ENCODE measurements at places on chromosomes 1 and 21.
A peak's percentile ranks its signal among the peaks of the same experiment; 100 is the strongest.

GRCh38 chr1:67696708-67697107 is 11.7 kb downstream of the GADD45A start:
- no peak for DNase-seq

DNA sequence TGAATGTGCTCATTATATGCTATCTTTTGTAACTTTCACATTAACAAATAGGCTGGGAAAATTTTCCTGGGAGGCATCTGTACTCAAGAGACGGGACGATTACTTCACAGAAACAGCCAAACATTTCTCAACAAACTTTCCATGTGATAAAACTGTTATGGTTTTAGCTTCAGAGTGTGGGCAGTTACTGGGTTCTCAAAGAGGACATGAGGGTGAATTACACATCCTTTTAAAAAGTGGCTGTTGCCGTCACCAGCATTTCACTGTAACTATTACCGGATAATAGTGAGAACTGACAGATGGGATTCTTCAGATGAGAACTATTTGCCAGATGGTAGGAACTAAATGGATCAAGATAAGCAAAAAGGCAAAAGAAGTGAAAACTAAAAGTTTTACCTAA is 109.1 kb downstream of the APP start:
- no peak for DNase-seq

- no peak for DNase-seq
Observed at GRCh38 chr21:14115646-14116045, 95.1 kb downstream of the LIPI start.

- DNase-seq, result no peak
Observed at GRCh38 chr21:33028773-33029384, 3.1 kb downstream of the OLIG2 start.

GRCh38 chr1:206578978-206579374 is 33.3 kb downstream of the EIF2D start:
- no peak for DNase-seq

- no peak for DNase-seq
Observed at GRCh38 chr21:33455686-33456446, 23.9 kb downstream of the TMEM50B start.

- DNase-seq, result peak; percentile 1
Observed at GRCh38 chr1:227490001-227490400, 73.4 kb upstream of the ZNF678 start.

GRCh38 chr21:41900401-41900800 is 21.3 kb upstream of the PRDM15 start:
- no peak for DNase-seq

DNA sequence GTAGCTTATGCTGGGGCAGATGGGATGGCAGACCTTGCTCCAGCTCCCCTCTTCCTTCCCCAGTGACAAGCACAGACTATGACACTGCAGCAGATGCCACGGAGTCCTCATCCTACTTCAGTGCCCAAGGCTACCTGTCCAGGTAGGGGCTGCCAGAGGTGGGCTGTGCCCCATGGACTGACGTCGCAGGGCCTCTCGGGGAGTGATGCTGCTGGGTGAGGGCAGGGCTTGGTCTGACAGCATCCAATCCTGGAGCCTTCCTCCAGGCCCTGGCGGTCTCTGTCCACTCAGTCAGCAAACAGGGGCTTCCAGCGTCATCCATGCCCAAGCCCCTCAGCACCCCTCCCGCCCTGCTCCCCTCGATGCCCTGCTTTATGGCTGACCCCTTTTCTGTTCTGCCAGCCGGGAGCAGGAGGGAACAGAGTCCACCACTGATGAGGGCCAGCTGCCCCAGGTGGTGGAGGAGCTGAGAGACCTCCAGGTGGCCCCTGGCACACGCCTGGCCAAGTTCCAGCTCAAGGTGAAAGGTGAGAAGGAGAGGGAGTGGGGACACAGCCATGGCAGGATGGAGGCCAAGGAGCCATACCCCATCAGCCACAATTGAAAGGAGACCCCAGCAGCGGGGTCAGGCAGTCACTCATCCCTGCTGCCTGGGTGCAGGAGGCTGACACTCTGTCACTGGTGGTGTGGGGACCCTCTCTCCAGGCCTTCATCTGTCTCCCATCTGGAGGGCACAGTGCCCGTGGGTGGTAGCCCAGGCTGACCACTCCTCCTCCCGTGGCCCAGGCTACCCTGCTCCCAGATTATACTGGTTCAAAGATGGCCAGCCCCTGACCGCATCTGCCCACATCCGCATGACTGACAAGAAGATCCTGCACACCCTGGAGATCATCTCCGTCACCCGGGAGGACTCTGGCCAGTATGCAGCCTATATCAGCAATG is 73.6 kb downstream of the TRIM11 start:
- no peak for DNase-seq

DNA sequence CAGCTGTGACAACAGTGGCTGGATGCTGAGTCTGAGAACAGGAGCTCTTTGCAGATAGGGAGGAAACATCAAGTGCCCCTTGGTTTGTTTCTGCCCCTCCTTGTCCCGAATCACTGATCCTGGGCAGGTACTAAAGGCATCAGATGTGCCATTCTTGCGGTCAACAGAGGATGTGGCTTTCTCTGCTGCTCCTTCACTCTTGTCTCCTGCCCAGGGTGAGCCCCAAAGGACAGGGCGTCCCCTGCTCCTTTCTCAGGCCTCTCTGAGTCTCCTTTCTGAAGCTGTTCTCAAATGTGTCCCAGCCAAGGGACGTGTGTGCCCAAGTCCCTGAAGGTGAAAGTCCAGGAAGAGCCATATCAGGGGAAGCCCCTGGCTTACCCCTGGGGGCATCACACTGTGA is 31.7 kb downstream of the SLC37A1 start:
- DNase-seq, result no peak

GRCh38 chr1:189149547-189150375 is 1327.9 kb downstream of the BRINP3 start:
- no peak for DNase-seq

- no peak for DNase-seq
Observed at GRCh38 chr1:166113630-166114029, 53.2 kb downstream of the FAM78B start.

- no peak for DNase-seq
Observed at GRCh38 chr1:59743324-59744091, 71.2 kb upstream of the HOOK1 start.

GRCh38 chr1:228393268-228393701 is 13.3 kb downstream of the TRIM11 start:
- peak; percentile 79 for DNase-seq

DNA sequence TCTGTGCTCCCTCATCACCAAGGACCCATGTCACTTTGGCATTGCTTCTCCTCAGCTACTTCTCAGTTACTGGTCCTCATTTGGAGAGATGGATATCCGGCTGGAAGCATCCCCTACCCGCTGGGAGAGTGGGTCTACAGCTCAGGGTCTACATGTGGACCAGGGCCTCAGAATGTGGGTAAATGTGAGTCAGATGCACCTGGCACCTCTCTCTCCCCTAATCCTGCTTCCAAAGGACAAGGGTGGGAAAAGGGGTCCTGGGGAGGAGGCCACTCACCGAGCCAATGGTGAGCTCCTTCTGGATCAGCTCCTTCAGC is 908 bp downstream of the S100A6 start:
- DNase-seq, result no peak

DNA sequence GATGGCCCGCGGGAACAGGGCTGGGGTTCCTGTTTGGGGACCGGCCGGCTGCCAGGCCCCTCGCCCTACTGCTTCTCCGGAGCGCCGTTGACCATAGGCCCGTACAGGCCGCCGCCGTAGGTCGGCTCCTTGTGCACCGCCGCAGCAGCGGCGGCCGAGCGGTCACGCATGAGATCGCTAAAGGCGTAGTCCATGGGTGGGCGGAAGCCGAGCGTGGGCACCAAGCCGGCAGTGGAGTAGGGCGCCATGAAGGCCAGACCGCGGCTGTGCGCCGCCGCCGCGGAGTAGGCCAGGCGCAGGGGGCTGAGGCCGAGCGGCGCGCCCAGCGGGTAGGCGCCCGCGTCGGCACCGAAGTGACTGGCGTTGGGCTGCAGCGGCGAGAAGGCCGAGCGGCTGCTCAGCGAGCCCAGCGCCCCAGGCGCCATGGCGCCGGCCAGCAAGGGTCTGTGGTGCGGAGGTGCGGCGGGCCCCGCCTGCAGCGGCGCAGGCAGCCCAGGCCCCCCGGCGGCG is 4.6 kb downstream of the DMRTA2 start:
- DNase-seq, result no peak

GRCh38 chr1:7938070-7938469 is 2.6 kb downstream of the TNFRSF9 start:
- DNase-seq, result no peak

DNA sequence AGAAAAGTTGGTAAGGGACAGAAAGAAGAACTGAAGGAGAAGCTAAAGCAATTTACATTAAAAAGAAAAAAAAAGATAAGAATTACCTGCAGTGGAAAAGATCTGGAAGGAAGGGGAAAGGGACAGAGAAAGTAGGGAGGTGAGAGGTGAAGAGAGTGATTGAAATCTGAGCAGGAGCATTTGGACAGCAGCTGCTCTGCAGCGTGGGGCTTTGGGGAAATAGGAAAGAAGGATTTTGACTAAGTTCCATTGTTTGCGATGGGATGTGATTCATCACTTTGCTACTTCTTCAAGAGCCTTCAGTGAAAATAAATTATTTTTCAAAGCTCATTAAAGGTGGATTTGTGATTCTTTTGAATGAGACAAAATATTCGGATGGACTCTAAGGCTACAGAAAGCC is 26.1 kb upstream of the NMNAT2 start:
- DNase-seq, result peak; percentile 23

GRCh38 chr21:44506279-44507255 is 33.4 kb downstream of the KRTAP10-1 start:
- no peak for DNase-seq

GRCh38 chr21:37219761-37220432 is 47.2 kb downstream of the VPS26C start:
- no peak for DNase-seq

- DNase-seq, result no peak
Observed at GRCh38 chr21:33412832-33413519, 9.8 kb downstream of the IFNGR2 start.

- no peak for DNase-seq
Observed at GRCh38 chr21:42174173-42174572, 44.8 kb upstream of the ABCG1 start.

DNA sequence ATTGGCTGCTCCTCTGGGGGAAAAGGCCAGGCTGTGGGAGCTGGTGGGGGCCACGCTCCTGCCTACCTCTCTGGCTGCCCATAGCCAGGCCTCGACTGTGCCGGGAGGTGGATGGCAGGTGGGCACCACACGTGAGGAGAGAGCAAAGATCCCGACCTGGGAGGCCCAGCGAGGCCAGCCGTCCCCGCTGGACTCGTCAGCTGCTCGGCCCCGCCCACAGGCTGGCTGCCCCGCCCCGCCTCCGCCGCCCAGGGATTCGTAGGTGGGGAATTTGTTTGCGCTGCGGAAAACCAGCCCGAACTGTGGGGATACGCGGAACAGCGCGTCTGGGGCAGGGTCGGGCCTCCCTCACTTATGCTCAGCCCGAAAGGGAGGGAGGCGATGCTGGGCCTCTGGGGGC is 31.7 kb downstream of the TP73 start:
- peak; percentile 69 for DNase-seq

- no peak for DNase-seq
Observed at GRCh38 chr21:35274090-35274489, 225.0 kb upstream of the RUNX1 start.

DNA sequence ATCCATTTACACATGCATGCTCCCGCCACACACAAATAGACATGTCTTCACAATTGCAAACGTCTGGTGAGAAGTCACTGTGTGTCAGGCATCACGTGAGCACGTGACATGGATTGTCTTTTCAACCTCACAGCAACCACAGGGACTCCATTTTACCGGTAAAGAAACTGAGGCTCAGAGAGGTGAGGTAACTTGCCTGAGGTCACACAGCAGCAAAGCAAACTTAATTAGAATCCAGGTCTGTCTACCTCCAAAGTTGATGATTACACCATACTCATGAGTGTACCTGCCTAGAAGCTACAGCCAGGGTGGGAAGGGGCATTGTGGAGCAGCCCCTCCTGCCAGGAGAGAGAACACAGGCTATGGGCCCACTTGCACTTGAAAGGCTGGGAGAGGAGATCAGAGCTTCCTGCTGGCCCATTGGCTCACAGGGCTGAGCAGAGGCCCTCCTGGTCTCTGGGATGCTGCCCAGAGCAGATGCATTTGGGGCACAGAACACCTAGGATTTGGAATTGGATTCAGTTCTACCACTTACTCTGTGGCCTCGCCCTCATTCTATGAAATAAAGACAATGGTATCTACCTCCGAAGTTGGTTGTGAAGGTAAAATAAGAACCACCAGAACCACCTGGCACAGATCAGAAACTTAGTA is 44.4 kb upstream of the SELENON start:
- DNase-seq, result no peak

- DNase-seq, result no peak
Observed at GRCh38 chr21:35203093-35203977, 154.2 kb upstream of the RUNX1 start.

GRCh38 chr1:5661196-5662085 is 330.8 kb downstream of the NPHP4 start:
- no peak for DNase-seq

- no peak for DNase-seq
Observed at GRCh38 chr1:54766726-54767125, 2.4 kb upstream of the PARS2 start.

Data from GM03348 (cell line).